ENCODE measurements at places on chromosomes 2 and 18. TPM values are rescaled to one million over a fixed set of nuclear protein-coding genes. Genes with fewer than 3 reads are reported as not detected.

Gene TRIB2
- 29.1 TPM for total RNA-seq

Gene GAREM2
- total RNA-seq: 4.9 TPM

Gene CCDC150
- 2.7 TPM for total RNA-seq

Gene FAM124B
- total RNA-seq: 1.2 TPM

Gene IL36G
- not detected for total RNA-seq

Gene ATOH8
- total RNA-seq: 9.0 TPM

Gene BMP10
- total RNA-seq: not detected

Gene IKZF2
- 12.7 TPM for total RNA-seq

Gene CNOT9
- 27.6 TPM for total RNA-seq

Gene HRH4
- not detected for total RNA-seq

Gene ABCB6
- 65.8 TPM for total RNA-seq

Gene C1QL2
- not detected for total RNA-seq

Gene CLK1
- 98.8 TPM for total RNA-seq

Gene UGT1A9
- total RNA-seq: 1.3 TPM

Gene ARHGAP28
- 11.2 TPM for total RNA-seq

Gene GALM
- 32.6 TPM for total RNA-seq

Gene C1GALT1C1L
- total RNA-seq: 0.92 TPM

Gene ST6GAL2
- total RNA-seq: 28.3 TPM

Gene CHRND
- total RNA-seq: not detected

Gene EGR4
- not detected for total RNA-seq

Gene ANKRD30BL
- total RNA-seq: not detected

Gene ANO7
- total RNA-seq: 2.7 TPM

Gene GALNT5
- total RNA-seq: 11.7 TPM

Gene ARHGEF33
- 1.8 TPM for total RNA-seq

Gene LRRTM1
- 1.2 TPM for total RNA-seq

Gene SPATA3
- not detected for total RNA-seq

Gene GALR1
- 0.09 TPM for total RNA-seq

Gene RGPD8
- total RNA-seq: 13.1 TPM

Gene ABCB11
- total RNA-seq: 0.23 TPM

Gene CHRNG
- total RNA-seq: not detected

Gene SOX11
- total RNA-seq: 0.03 TPM

Gene CAVIN2
- total RNA-seq: 138 TPM

Gene CHMP1B
- 50.4 TPM for total RNA-seq

Gene RNF152
- 18.2 TPM for total RNA-seq

All from mucosa of gallbladder (tissue), 1 donor.